ENCODE measurements at places on chromosomes 12 and 14. TPM values are rescaled to one million over a fixed set of nuclear protein-coding genes. Genes with fewer than 3 reads are reported as not detected.

Gene KLRG1
- total RNA-seq = 2.7 TPM

Gene VRTN
- not detected for total RNA-seq

Gene ZC2HC1C
- 0.53 TPM for total RNA-seq

Gene FGF23
- total RNA-seq = 0.04 TPM

Gene CYP27B1
- 0.62 TPM for total RNA-seq

Gene LHX5
- total RNA-seq = not detected
